ENCODE measurements at places on chromosomes 7 and 10.

DNA sequence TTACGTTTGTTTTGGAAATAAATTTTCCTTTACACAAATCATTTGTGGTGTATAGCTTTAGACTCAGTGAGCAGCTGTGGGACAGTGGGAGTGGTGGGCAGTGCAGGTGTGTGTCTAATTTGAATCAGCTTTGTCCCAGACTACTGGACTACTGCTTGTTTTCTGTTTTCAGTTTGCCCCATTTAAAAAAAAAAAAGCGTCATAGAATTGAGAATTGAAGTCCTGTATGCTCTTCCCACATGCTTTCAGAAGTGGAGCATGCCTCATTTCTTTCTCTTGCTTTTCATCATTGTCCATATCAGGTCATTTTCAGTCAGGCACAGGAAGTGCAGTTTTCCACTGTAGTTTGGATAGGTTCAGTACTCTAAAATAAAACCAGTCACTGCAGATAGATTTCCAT, 66.1 kb downstream of the SHH start:
- no peak for DNase-seq

GRCh38 chr7:45881759-45882464, 6.4 kb upstream of the IGFBP1 start:
- no peak for DNase-seq

- DNase-seq, result no peak
These were observed 5.5 kb upstream of the VGF start for GRCh38 chr7:101170617-101171441.

DNA sequence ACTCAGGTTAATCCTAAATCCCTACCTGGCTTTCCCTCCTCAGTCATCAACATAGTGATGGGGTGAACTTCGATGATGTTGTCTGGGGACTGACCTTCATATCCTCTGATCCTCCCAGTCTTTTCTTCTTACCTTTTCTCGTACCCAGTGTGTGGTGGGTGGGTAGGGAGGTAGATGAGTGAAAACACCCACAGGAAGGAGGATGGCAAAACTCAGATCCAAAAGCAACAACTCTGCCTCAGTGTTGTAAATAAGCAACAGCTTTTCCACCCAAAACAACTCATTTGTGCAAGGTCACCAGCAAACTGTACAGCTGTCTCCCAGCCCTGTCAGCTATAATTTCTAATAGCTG, 38.6 kb downstream of the VOPP1 start:
- no peak for DNase-seq

DNA sequence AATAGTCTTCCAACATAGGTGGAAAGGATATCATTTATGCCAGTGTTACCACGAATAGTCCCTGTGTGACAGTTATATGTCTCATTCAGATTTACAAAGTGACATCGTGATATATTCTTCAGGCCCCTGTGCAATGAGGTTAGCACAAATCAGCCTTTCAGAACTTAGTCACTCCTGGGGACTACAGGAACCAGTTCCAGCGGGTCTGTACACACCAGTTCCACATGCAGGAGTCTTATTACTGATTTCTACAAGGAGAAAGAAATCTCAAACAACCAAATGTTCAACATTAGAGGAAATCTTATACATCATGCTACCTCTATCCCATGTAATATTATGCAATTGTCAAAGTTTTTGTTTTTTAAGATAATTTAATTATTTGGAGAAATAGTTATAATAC, 4.4 kb upstream of the WDR91 start:
- DNase-seq, result no peak

- no peak for DNase-seq
These were observed 38.2 kb downstream of the KCND2 start for GRCh38 chr7:120311028-120311788.
